ENCODE measurements at places on chromosomes 11 and 22. TPM values are rescaled to one million over a fixed set of nuclear protein-coding genes. Genes with fewer than 3 reads are reported as not detected.

SLC22A25 gene
- polyA plus RNA-seq, result not detected

INS gene
- polyA plus RNA-seq, result not detected

ZBTB3 gene
- 4.5 TPM for polyA plus RNA-seq

HEPHL1 gene
- 0.03 TPM for polyA plus RNA-seq

SAA4 gene
- polyA plus RNA-seq, result not detected

DNA sequence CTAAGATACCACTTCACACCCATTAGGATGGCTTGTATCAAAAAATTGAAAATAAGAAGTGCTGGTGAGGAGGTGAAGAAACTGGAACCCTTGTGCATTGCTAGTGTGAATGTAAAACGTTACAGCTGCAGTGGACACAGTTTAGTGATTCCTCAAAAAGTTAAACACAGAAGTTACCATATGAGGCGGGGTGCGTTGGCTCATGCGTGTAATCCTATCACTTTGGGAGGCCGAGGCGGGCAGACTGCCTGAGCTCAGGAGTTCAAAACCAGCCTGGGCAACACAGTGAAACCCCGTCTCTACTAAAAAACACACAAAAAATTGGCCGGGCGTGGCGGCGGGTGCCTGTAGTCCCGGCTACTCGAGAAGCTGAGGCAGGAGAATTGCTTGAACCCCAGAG lies 43.5 kb downstream of the SGSM3 start:
- no peak for DNase-seq
- H3K27me3 ChIP-seq, result no peaks in the 10 kb centered on the region
- H3K36me3 ChIP-seq, result no peaks in the 10 kb centered on the region
- H3K27ac ChIP-seq, result no peak overlapping the region

- H3K4me1 ChIP-seq, result no peaks in the 10 kb centered on the region
- H3K4me3 ChIP-seq, result no peak overlapping the region
- no peak overlapping the region for H3K27ac ChIP-seq
- no peaks in the 10 kb centered on the region for H3K36me3 ChIP-seq
- DNase-seq, result no peak
Measured at GRCh38 chr11:93747122-93747521, 5.7 kb downstream of the C11orf54 start.

DNA sequence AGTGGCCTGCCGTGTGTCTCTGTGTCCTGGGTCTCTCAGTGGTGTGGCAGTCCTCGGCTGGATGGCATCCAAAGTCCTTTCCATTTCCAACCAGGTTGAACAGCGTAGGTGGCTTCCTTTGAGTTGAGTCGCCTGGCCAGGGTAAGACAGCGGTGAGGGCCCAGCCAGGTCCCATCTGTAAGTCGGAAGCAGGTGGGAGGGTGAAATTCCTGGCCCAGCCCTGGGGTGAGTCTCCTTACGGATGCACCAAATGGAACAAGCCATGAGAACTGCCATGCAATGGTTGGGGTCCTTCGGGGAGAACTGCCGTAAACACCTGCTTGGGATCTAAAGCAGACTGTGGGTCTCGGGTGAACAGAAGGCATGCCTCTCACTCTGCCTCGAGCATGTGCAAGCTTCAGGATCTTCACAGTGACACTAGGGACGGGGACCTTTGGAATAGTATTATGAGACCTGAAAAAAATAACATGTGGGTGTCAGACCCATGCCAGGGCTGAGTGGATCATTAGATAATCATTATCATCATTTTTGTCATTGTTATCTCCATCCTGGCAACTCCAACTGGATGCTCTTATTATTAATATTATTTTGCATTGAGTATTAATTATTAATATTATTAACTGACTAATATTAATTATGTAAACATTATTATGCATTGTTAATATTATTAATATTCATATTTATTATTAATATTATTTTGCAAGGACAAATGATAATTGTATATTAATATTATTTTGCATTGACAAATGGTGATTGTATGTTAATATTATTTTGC lies 57.7 kb upstream of the LINC01488 start:
- H3K36me3 ChIP-seq, result no peaks in the 10 kb centered on the region
- H3K27me3 ChIP-seq, result no peaks in the 10 kb centered on the region
- no peak overlapping the region for H3K4me3 ChIP-seq
- no peak for DNase-seq
- H3K4me1 ChIP-seq, result no peaks in the 10 kb centered on the region
- H3K27ac ChIP-seq, result no peak overlapping the region

DNA sequence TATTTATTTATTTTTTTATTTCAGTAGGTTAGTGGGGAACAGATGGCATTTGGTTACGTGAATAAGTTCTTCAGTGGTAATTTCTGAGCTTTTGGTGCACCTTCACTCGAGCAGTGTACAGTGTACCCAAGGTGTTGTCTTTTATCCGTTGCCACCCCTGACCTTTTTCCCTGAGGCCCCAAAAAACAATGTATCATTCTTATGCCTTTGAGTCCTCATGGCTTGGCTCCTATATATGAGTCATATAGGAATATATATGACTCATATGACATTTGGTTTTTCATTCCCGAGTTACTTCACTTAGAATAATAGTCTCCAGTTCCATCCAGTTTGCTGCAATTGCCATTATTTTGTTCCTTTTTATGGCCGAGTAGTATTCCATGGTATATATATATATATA lies 763.9 kb downstream of the NTM start:
- DNase-seq, result no peak
- H3K27ac ChIP-seq, result no peak overlapping the region
- no peaks in the 10 kb centered on the region for H3K27me3 ChIP-seq
- no peaks in the 10 kb centered on the region for H3K36me3 ChIP-seq
- no peak overlapping the region for H3K4me3 ChIP-seq
- H3K4me1 ChIP-seq, result no peaks in the 10 kb centered on the region

- no peak overlapping the region for H3K4me3 ChIP-seq
- DNase-seq, result no peak
- no peaks in the 10 kb centered on the region for H3K27me3 ChIP-seq
- peaks cover 11% of the 10 kb centered on the region for H3K4me1 ChIP-seq
- no peaks in the 10 kb centered on the region for H3K36me3 ChIP-seq
Measured at GRCh38 chr11:134349109-134349801, 17.5 kb downstream of the GLB1L2 start.

DNA sequence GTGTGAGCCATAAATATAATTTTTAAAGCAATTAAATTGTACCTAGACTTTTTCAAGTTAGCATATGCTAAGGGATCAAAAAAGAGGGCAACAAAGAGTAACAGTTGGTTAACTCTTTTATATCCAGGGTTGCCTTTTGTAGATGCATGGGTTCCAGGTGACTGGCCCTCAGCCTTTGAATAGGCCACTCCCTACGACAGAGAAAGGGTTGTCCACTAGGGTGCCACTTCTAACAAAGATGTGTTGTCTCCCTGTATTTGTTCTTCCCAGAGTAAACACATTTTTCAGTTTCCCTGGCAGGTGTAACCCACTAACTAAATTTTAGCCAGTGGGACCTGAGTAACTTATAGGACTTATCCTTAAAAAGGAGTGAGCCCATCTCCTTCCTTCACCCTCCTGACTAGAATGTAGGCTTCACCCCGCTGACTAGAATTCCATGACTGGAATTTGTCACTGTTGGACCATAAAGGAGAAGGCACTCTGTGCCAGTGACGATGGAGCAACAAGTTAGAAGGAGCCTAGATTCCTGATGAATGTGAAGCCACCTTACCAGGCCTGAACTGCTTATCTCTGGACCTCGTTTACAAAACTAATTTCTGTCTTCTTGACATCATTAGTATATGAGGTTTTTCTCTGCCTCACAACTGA lies 16.6 kb downstream of the TUG1 start:
- H3K27ac ChIP-seq, result no peak overlapping the region
- no peaks in the 10 kb centered on the region for H3K36me3 ChIP-seq

DNA sequence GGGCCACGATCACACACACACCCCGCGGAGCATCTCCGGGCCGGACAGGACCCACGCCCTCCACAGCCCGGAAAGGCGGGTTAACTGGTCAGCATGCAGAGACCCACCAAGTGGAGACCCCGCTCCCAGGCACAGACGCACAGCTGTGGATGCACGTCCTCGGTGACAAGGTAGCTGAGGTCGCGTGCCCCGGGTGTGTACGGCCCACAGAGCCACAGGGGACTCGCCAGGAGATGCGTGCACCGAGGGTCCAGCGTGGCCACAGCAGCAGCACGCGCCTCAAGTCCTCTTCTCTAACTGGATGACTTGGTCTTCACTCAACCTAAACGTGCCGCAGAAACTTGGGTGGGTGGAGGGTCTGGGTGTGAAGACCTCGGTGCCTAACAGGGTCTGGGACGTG lies 5.5 kb downstream of the H19 start:
- peak; percentile 33 for DNase-seq
- H3K27me3 ChIP-seq, result no peaks in the 10 kb centered on the region
- no peak overlapping the region for H3K4me3 ChIP-seq

DNA sequence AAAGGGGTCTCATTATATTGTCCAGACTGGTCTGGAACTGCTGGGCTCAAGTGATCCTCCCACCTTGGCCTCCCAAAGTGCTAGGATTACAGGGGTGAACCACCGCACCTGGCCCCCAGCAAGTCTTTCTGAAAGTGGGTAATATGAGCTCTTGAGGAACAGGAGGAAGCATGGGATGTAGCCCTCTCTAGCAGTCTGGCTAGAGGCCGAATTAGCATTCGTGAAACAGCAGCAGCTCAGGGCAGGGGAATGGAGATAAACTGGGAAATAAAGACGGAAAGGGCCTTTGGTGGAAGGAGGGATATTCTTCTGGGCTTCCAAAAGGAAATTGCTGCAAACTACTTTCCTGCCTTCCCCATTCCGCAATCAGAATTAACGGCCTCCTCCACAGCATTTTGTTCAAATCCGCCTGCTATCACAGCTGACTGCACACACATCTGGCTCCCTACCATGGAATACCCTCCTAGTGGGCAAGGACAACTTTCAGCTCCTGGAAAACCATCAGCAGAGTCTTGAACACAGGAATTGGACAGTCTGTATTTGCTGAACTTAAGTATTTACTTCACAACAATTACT lies 44.3 kb downstream of the MICAL3 start:
- no peak for DNase-seq
- H3K27ac ChIP-seq, result no peak overlapping the region
- H3K27me3 ChIP-seq, result no peaks in the 10 kb centered on the region
- H3K4me1 ChIP-seq, result peaks cover 14% of the 10 kb centered on the region
- no peaks in the 10 kb centered on the region for H3K36me3 ChIP-seq

DNA sequence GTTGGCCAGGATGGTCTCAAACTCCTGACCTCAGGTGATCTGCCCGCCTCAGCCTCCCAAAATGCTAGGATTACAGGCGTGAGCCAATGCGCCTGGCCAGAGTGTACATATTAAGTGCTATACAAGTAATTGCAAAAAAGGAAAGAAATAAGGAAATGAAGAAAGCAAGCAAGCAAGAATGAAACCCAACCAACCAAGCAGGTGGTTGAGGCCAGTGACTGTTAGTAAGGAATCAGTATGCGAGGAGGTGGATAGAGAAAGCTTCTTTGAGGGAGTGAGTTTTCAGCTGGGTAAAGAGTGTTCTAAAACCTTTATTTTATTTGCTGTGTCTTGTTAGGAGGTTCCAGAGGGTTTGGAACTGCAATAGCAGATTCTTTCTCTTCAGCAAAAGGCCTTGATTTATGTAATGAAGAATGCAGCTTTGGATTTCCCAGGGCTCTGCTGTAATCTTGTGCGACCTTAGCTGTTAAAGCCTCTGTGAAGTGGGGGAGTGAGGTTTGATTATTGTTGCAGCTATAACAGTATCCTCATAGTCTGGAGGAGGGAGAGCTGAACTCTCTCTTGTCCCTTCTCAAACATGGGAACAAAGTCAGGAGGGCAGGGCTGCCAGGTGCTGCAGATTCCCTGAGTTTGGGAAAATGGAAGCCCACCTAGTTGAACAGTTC lies 5.7 kb downstream of the AMPD3 start:
- no peaks in the 10 kb centered on the region for H3K27me3 ChIP-seq
- no peak overlapping the region for H3K4me3 ChIP-seq
- H3K36me3 ChIP-seq, result no peaks in the 10 kb centered on the region
- no peak overlapping the region for H3K27ac ChIP-seq
- no peak for DNase-seq

- H3K36me3 ChIP-seq, result no peaks in the 10 kb centered on the region
- peak overlapping the region; percentile 98 for H3K27ac ChIP-seq
- no peaks in the 10 kb centered on the region for H3K27me3 ChIP-seq
- DNase-seq, result peak; percentile 51
Measured at GRCh38 chr11:65650547-65651338, 12.0 kb downstream of the RELA start.
